ENCODE measurements at places on chromosomes 6 and 20. TPM values are rescaled to one million over a fixed set of nuclear protein-coding genes. Genes with fewer than 3 reads are reported as not detected.

The SLC22A7 gene
- total RNA-seq: not detected

The TCEA2 gene
- 25.8 TPM for total RNA-seq

The GCNT2 gene
- total RNA-seq: 40.0 TPM

The LHFPL5 gene
- not detected for total RNA-seq

- no peak for DNase-seq
- no peaks in the 10 kb centered on the region for H3K27me3 ChIP-seq
- no peaks in the 10 kb centered on the region for H3K36me3 ChIP-seq
- H3K27ac ChIP-seq: no peak overlapping the region
Observed at GRCh38 chr6:137357263-137357947, 136.8 kb downstream of the OLIG3 start.

DNA sequence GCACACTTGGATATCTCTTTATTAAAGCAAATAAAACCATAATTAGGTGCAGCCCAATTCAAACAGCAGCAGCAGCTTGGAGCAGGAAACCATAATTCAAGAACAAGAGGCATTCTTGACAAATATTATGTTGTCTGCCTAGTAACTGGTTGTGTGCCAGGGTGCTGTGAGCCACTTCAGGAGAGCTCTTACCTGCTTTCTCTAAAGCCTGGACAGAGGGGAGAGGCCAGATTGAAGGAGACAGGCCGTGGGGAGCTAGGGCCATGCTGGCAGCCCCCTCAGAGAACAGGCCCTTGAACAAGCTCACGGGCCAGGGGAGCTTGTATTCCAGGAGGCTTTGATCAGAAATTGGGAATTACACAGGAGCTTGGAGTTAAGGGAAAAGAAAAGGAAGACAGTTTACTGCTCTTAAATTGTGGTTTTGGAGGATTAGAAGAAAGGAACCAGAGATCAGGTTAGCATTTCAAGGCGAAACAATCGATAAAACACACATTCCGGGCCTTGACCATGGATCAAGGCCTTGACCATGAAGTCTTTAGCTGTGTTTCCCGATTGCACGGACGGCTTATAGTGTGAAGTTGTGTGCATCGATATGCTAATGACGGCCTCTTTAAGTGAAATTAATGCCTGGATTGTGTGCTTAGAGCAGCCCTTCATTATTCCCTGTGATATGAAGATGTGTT lies 69.8 kb upstream of the NKX2-2 start:
- no peaks in the 10 kb centered on the region for H3K36me3 ChIP-seq
- H3K27me3 ChIP-seq: no peaks in the 10 kb centered on the region
- no peak overlapping the region for H3K4me3 ChIP-seq
- no peaks in the 10 kb centered on the region for H3K4me1 ChIP-seq

DNA sequence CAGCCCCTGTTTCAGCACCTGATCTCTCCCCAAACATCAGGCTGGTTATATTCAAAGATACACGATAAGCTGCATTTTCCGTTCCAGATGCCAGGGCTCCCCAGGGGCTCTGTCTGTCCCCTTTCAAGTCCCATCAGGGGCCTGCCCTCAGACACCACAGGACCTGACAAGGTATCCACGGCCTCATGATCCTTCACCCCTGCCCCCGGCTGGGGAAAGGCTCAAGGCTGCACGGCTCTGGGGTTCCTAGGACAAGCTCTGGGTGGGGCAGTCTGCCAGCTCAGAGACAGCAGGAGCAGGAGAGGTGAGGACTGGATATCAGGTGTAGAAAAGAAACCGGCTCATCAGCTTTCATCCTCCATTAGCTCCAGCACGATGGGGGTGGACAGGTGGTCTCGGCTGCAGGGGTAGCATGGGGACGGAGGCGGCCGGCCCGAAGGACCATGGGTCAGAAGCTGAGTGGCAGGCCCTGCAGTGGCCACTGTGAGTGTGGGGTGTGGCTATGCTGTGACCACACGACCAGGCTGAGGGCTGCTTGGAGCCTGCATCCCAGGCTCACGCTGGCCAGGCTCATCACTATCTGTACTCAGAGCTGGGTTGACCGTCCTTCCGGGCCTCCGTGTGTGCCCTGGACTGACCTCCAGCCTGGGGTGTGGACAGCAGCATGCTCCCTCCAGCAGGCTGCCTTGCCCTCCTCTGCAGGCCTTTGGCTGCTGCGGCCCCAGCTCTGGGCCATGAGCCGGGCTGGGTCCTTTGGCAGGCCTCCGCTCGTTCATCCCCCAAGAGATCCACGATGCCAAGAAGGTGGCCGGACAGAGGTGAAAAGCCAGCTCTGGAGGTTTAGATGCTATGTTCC lies 386.2 kb downstream of the THBS2 start:
- no peaks in the 10 kb centered on the region for H3K36me3 ChIP-seq
- H3K27ac ChIP-seq: no peak overlapping the region
- no peaks in the 10 kb centered on the region for H3K27me3 ChIP-seq
- no peak overlapping the region for H3K4me3 ChIP-seq
- H3K4me1 ChIP-seq: no peaks in the 10 kb centered on the region

The BFSP1 gene
- 1.9 TPM for total RNA-seq

- no peak for DNase-seq
- no peak overlapping the region for H3K4me3 ChIP-seq
- no peaks in the 10 kb centered on the region for H3K27me3 ChIP-seq
- H3K36me3 ChIP-seq: no peaks in the 10 kb centered on the region
Observed at GRCh38 chr6:15892369-15892768, 229.5 kb upstream of the DTNBP1 start.

The IMPG1 gene
- not detected for total RNA-seq

- no peak overlapping the region for H3K4me3 ChIP-seq
- H3K4me1 ChIP-seq: peaks cover 9% of the 10 kb centered on the region
- H3K36me3 ChIP-seq: no peaks in the 10 kb centered on the region
- no peak for DNase-seq
- H3K27me3 ChIP-seq: no peaks in the 10 kb centered on the region
Observed at GRCh38 chr6:107624050-107624449, 134.1 kb downstream of the SOBP start.

The MYLK2 gene
- not detected for total RNA-seq

DNA sequence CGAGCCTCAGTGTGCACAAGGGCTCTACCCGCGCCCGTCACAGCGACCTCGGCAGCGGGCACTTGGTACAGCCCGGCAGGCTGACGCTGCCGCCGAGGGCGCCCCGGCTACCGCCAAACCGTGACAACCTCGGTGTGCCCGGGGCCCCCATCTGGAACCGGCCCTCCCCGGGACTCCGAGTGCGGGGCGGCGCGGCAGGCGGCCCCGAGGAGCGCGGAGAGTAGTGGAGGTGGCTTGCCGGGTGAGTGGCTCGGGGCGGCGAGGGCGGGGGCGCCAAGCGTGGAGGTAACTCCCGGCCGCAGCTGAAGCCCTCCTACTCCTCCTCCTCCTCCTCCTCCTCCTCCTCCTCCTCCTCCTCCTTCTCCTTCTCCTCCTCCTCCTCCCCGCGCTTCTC lies at the start of gene ISM1:
Gene ISM1, plus strand, starts transcription at position 371 of the 394 bp plus-strand sequence. CDS start 503 bp downstream, outside the sequence.
- peak within 1 kb of the TSS; percentile 59 for H3K27ac ChIP-seq
- peaks cover 18% of the 10 kb centered on the region for H3K4me1 ChIP-seq
- DNase-seq: peak; percentile 88

The NCOA7 gene
- total RNA-seq: 75.6 TPM

DNA sequence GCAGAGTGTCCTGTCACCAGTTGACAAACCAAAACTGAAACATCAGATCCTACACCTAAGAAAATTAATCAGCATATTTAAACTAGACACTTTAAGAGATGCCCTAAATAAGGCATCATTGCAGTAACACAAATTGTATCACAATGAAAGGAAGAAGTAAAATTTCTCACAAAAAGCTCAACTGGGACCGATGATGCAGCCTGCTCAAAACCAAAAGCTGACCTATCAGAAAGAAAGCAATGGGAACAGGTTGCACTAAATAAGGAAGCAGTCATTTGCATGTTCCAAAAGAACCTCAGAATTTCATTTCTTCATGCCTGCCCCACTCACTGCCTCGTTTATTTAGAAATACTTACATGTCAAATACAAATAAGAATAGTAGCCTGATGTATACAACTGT lies 12.1 kb downstream of the HIVEP2 start:
- no peak overlapping the region for H3K27ac ChIP-seq
- H3K36me3 ChIP-seq: no peaks in the 10 kb centered on the region
- no peaks in the 10 kb centered on the region for H3K27me3 ChIP-seq
- no peak for DNase-seq

- peak; percentile 51 for DNase-seq
- H3K36me3 ChIP-seq: no peaks in the 10 kb centered on the region
- no peak overlapping the region for H3K4me3 ChIP-seq
Observed at GRCh38 chr6:167407239-167408064, 82.6 kb downstream of the TTLL2 start.

DNA sequence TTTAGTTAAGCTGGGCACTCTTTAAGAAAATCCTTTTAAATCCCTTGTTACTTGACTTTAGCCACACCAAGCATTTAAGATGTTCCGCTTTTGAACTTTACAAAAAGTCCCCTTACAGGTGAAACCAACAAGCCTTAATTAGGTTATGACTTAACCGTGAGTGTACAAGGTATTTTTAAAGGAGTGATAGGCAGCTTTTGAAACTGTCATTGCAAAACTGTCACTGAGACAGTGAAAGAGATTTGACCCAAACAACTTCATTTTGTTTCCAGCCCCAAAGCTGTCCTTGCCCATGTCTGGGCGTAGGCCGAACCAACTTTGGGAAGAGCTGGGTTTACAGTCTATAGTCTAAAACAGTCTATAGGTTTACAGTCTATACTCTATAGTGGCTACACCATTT lies 305.4 kb downstream of the FARS2 start:
- no peaks in the 10 kb centered on the region for H3K36me3 ChIP-seq
- no peak for DNase-seq
- no peaks in the 10 kb centered on the region for H3K27me3 ChIP-seq
- no peaks in the 10 kb centered on the region for H3K4me1 ChIP-seq

DNA sequence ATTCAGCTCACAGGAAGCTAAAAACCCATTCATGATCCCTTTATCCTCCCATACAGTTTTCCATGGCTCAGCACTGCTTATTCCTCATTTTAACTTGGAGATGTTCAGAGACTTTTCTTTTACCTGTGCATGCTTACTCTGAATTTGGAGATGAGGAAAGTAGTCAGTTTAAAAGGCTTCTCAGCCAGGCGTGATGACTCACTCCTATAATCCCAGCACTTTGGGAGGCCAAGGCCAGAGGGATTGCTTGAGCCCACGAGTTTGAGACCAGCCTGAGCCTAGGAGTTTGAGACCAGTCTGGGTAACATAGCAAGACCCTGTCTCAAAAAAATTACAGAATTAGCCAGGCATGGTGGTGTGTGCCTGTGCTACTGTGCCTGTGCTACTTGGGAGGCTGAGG lies 30.3 kb upstream of the TMEM217 start:
- H3K4me1 ChIP-seq: no peaks in the 10 kb centered on the region
- no peak overlapping the region for H3K4me3 ChIP-seq
- no peak for DNase-seq
- peaks cover 90% of the 10 kb centered on the region for H3K36me3 ChIP-seq

DNA sequence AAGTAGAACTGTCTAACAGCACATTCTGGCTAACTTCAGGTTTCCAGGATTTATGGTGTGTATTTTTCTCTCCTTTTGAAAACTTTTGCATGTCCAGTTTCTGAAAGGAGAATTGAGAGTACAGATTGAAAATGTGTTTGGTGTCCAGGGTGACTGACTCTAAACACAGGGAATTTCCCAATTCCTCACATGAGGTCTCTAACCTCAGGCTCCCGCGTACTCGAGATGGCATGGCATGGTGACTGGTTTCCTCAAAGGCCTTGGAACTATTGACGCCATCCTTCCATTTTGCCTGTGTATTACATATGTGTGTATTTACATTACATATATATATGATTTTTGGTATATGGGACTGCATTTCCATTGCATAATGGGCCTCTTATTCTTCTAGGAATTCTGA lies 52.5 kb downstream of the PRND start:
- H3K27me3 ChIP-seq: no peaks in the 10 kb centered on the region
- no peaks in the 10 kb centered on the region for H3K36me3 ChIP-seq
- H3K27ac ChIP-seq: no peak overlapping the region
- no peak for DNase-seq

GRCh38 chr6:134373993-134374392 lies 56.1 kb upstream of the SGK1 start:
- H3K4me3 ChIP-seq: no peak overlapping the region
- H3K4me1 ChIP-seq: peaks cover 20% of the 10 kb centered on the region

GRCh38 chr20:17374086-17374485 lies 147.2 kb downstream of the PCSK2 start:
- H3K4me3 ChIP-seq: no peak overlapping the region
- no peaks in the 10 kb centered on the region for H3K4me1 ChIP-seq
- H3K27me3 ChIP-seq: no peaks in the 10 kb centered on the region
- no peak for DNase-seq
- no peak overlapping the region for H3K27ac ChIP-seq

The EZR gene
- total RNA-seq: 506 TPM

The ALDH8A1 gene
- total RNA-seq: not detected

DNA sequence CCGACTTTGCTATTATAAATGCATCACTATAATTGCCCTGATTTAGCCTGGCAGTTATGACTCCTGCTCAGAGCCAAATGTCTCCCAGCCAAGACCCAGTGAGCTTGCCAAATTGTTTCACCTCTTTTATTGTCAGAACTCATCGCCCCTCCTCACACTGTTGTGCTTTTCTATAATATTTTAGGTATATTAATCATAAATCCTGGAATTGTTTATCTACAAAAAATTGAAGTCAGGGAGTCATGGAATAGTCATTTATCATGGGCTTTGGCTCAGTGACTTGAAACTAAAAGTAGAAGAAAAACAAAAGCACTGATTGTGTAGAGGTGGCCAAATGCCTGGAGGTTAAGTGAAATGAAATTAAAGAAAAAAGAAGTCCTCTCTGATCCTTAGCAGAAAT lies 85.6 kb downstream of the PFDN4 start:
- H3K27me3 ChIP-seq: no peaks in the 10 kb centered on the region
- H3K36me3 ChIP-seq: no peaks in the 10 kb centered on the region
- H3K27ac ChIP-seq: no peak overlapping the region
- DNase-seq: no peak
- no peaks in the 10 kb centered on the region for H3K4me1 ChIP-seq
- no peak overlapping the region for H3K4me3 ChIP-seq

GRCh38 chr6:113331021-113331420 lies 526.1 kb upstream of the MARCKS start:
- no peaks in the 10 kb centered on the region for H3K27me3 ChIP-seq
- H3K36me3 ChIP-seq: no peaks in the 10 kb centered on the region

The KCNG1 gene
- total RNA-seq: not detected

The ENPP1 gene
- 1.8 TPM for total RNA-seq

DNA sequence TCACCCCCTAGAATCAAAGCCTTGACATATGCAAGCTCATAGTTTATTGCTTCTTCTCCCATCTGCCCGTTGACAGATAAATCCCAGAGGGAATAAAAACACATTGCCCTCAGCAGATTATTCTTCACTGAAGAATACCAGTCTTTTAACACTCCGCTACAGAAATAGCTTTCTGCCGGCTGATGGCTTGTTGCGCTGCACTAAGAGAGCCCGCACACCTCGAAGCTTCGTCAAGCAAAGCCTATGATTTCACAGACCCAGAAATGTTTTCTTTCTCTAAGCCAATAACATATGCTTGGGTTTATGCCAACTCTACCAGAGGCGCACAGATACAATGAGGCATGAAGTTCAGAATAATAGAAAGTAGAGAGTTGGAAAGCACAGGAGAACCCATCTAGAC lies 208.9 kb upstream of the FOXQ1 start:
- H3K27ac ChIP-seq: no peak overlapping the region
- no peak for DNase-seq
- H3K36me3 ChIP-seq: no peaks in the 10 kb centered on the region
- no peaks in the 10 kb centered on the region for H3K27me3 ChIP-seq

The ZNF165 gene
- total RNA-seq: 5.3 TPM

GRCh38 chr6:34589691-34590090 lies 33.6 kb upstream of the SPDEF start:
- peaks cover 17% of the 10 kb centered on the region for H3K36me3 ChIP-seq
- H3K4me3 ChIP-seq: no peak overlapping the region
- no peaks in the 10 kb centered on the region for H3K27me3 ChIP-seq
- no peak overlapping the region for H3K27ac ChIP-seq
- peaks cover 8% of the 10 kb centered on the region for H3K4me1 ChIP-seq

The OLIG3 gene
- not detected for total RNA-seq

The EYS gene
- 0.31 TPM for total RNA-seq

Measured in upper lobe of left lung (tissue), 6 donors.